ENCODE measurements at places on chromosomes 12 and 14. TPM values are rescaled to one million over a fixed set of nuclear protein-coding genes. Genes with fewer than 3 reads are reported as not detected.

Gene ZBTB42
- 7.5 TPM for total RNA-seq

Gene CLEC9A
- not detected for total RNA-seq

Gene HCAR1
- not detected for total RNA-seq

Gene TAS2R7
- not detected for total RNA-seq

Gene DTX1
- total RNA-seq, result 4.7 TPM

Gene RD3L
- total RNA-seq, result not detected

Gene NEUROD4
- total RNA-seq, result not detected

Gene SIX6
- not detected for total RNA-seq

Gene SERPINA12
- total RNA-seq, result not detected

Gene ANO4
- total RNA-seq, result 2.6 TPM

Gene MYF5
- not detected for total RNA-seq

Gene HOXC6
- not detected for total RNA-seq

Data from GM23338 (cell line).